ENCODE measurements at places on chromosomes 4 and X.
A peak's percentile ranks its signal among the peaks of the same experiment; 100 is the strongest.

DNA sequence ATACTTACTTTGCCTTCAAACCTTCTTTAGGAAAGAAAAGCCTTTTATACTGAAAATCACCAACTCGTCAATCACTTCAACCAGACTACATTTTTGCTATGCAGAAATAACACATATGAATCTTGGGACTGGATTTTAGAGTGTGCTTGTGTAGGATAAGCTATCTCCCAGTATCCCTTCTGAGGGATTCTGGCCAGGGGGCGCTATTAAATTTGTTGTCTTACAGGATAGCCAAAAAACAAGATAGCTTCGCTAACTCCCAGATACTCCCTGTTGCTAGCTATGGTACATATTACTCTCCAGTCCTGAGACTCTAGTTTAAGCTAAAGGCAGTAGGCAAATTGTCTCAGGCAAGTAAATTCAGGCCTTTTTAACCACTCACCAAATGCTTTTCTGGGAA is 167.2 kb downstream of the LHFPL1 start:
- DNase-seq, result no peak

DNA sequence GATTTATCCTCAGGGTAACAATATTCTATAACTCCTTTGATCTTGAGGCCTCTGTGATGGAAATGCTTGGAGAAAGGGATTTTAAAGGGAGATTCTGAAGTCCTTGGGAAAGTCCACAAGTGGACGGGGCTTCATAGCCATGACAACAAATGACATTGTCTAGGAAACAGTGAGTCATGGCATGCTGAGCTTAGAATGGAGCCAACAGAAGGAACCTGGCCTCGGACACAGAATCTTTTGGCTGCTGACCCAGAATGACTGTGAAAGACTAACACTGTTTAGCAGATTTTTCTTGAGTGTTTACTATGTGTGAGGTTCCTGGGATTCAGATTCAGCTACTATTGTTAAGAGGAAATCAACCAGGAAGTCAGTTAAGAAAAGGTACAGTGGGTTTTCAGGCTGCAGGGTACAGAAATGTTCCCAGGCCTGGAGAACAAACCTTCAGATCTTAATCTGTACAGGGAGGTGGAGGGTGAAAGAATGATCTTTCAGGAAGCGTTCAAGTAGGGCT is 18.1 kb upstream of the CXCL2 start:
- DNase-seq, result peak; percentile 58

- no peak for DNase-seq
Measured at GRCh38 chr4:155665054-155665453, 1.6 kb upstream of the GUCY1A1 start.

GRCh38 chrX:152926279-152926678 is 28.4 kb downstream of the ZNF185 start:
- no peak for DNase-seq

- DNase-seq, result no peak
Measured at GRCh38 chr4:13640149-13640940, 12.8 kb upstream of the BOD1L1 start.

- DNase-seq, result no peak
Measured at GRCh38 chr4:17650406-17650805, 36.0 kb downstream of the MED28 start.

DNA sequence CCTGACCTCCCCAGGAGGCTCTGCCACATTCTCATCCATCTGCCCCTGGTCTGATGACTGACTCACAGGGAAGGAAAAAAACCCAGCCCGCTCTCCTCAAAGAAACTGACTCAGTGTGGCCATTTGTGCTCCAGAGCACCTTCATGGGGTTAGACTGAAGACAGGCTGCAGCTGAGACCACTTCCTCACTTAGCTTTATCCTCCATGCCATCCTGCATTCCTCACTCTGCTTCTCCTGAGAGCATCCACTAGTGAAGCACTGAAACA is 35.9 kb upstream of the HPSE start:
- no peak for DNase-seq

DNA sequence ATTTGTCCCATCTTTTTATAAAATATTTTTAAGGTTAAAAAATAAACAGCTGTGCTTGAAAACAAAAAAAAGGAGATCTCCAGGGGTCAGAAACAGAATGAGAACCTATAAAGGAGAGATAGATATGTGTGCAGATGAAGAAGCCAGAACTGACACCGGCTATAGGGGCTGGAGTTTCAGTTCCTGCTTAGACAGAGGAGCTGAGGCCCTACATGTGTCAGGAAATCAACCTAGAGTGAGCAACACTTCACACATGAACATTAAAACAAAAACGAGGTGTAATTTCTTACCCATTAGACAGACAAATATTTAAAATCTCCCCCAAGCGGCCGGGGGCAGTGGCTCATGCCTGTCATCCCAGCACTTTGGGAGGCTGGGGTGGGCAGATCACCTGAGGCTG is 17.8 kb upstream of the HUWE1 start:
- DNase-seq, result no peak

DNA sequence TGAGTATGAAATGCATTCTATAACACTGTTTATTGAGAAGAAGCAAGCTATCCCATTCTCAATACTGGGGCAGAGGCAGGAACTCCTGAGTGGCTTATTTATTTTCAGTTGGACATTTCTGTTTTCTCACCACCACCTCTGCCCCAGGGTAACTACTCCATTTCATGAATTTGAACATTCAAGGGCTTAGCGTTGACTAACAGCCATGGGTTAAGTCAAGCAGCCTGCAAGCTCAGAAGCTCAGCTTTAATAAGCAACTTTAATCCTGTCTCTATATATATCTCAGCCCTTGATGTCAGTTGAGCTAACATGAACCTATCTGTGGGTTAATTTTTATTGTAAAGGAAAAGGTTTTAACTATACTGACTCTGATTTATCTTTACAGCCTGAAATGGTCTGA is 93.8 kb downstream of the MBNL3 start:
- DNase-seq, result no peak

GRCh38 chr4:67608027-67608426 is 49.5 kb downstream of the STAP1 start:
- DNase-seq, result no peak

DNA sequence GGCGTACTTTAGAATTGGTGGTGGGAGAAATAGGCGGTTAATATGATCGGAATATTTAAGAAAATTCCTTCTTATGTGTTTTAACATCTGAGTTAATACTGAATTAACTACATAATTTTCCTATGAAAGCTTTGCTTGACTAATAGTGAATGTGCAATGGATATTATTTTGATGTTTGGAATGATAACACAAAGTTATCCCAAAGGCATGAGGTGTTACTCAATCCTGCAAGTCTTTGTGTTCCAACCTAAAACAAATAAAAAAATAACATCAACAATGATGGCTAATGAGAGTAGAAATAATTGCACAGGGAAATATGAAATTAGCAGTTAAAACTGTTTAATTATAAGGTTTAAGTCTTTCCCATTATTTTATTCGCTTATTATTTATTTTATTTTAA is 183.6 kb upstream of the ARSJ start:
- DNase-seq, result no peak

DNA sequence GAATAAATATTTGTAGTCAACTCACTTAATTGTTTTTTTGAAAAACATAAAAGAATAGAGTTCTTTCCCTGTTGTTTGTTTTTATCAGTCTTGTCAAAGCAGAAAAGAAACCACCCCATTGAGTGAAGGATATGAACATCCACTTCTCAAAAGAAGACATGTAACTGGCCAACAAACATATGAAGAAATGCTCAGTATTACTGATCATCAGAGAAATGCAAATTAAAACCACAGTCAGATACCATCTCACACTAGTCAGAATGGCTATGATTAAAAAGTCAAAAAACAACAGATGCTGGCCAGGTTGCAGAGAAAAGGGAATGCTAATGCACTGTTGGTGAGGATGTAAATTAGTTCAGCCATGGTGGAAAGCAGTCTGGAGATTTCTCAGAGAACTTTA is 326.1 kb upstream of the EMCN start:
- no peak for DNase-seq

DNA sequence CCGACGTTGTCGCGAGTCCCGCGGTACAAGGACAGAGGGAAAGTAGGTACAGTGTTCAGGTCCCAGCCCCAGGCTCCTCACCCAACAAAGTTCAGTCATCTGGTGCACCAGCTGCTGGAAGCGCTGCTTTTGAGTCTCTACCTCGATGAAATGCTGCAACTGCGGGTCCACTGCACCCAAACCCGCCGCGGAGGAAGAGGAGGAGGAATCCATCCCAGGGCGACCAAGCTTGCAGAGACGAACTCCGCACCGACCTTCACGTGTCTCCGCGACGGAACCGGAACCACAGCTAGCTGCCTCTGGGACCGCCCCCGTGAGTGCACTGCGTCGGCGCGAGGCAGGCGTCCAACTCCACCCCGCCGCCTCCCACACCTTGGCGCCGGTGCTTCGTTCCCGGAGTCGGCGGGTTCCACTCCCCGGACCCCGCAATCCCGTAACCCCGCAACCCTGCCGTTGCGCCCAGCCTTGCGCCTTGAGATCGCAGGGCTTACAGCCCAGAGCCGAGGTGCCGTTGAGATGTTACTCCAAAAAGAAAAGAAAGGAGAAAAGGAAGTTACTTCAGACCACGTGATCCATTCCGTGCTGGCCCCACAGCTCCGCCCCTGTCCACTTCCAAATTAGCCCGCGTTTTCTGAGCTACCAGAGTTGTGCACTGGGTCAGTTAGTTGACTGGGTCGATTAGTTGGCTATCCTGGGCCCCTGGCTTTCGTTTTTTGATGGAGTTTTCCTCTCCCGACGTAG is at the start of gene TIMM8A:
Gene TIMM8A (minus strand): TSS at position 291 of the 741 bp plus-strand sequence. CDS start 78 bp downstream, at position 213.
- DNase-seq, result peak; percentile 65

DNA sequence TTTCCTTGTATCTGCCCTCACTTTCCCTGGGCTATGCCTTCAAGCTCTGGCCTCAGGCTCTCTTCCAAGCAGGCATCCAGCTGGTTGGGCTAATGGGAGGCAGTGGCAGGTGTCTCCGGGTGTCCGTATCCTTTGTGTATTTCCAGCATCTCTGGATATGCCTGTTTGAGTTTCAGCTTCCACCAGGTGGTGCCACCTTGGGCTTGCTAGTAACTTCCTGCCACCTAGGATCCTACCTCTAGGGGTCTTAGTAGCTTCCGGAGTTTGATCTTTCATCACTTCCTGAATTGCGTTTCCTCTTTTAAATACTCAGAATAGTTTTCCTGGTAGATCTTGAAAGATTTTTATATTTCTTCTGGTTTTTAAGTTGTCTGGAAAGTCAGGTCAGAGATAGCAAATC is 23.2 kb upstream of the ANOS1 start:
- DNase-seq, result no peak

DNA sequence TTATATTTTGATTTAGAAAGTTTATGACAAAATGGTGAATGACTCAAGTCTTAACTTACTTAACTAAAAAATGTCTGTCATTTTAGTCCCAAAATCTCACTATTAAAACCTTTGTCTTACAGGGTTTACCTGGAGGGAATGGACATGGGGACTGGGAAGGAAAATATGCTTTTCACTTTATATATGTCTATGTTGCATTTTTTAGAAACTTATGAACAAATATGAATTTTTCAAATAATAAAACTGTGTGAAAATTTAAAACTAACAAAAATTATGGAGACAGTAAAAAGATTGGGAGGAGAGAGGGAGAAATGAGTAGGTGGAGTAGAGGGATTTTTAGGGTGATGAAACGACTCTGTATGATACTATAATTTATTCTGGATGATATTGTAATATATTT is 6.2 kb downstream of the MGARP start:
- DNase-seq, result no peak

DNA sequence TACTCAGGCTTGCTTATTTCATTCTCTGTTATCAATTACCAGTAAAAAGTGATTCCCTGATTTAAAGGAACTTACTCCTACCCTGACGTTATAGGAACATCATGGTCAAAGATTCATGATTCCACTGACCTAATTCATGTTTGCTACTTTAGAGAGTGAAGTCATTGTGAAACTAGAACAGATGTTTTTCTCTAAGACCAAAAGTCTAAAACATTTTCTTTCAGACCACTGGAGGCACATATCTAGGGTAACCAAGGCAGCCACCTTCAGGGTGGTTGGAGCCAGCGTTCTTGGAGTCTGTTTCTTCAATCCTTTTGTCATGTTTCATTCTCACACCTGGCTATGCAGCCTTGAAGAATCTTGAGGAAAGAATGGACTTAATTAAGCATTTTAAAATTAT is 77.8 kb downstream of the GALNTL6 start:
- DNase-seq, result no peak

GRCh38 chr4:89316211-89316610 is 8.6 kb upstream of the GPRIN3 start:
- DNase-seq, result no peak

GRCh38 chr4:148145475-148145874 is 296.7 kb downstream of the NR3C2 start:
- no peak for DNase-seq

GRCh38 chr4:139403462-139403861 is 50.5 kb upstream of the RAB33B start:
- DNase-seq, result no peak

- no peak for DNase-seq
Measured at GRCh38 chr4:5989236-5990225, 28.7 kb downstream of the C4orf50 start.

DNA sequence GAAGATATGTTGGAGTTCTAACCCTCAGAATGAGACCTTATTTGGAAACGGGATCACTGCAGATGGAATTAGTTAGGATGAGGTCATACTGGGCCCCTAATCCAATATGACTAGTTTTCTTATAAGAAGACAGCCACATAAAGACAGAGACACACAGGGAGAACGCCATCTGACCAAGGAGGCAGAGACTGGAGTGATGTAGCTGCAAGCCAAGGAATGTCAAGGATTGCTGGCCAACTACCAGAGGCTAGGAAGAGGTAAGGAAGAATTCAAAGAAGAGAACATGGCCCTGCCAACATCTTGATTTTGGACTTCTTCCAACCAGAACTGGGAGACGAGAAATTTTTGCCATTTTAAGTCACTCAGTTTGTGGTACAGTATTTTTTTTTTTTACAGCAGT is 152.8 kb upstream of the DIPK2B start:
- no peak for DNase-seq

GRCh38 chrX:114924423-114924822 is 93.0 kb downstream of the IL13RA2 start:
- no peak for DNase-seq

GRCh38 chr4:165784672-165785071 is 88.4 kb upstream of the TLL1 start:
- no peak for DNase-seq

DNA sequence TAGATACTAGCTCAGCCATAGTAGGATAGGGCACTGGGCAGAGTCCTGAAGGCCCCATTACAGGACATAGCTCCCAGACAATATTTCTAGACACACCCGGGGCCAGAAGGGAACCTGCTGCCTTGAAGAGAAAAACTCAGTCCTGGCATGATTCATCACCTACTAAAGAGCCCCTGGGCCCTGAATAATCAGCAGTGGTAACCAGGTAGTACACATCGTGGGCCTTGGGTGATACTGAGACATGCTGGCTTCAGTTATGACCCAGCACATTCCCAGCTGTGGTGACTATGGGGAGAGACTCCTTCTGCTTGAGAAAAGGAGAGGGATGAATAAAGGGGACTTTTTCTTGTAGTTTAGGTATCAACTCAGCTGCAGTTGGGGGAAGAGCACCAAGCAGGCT is 104.3 kb upstream of the STK26 start:
- no peak for DNase-seq

DNA sequence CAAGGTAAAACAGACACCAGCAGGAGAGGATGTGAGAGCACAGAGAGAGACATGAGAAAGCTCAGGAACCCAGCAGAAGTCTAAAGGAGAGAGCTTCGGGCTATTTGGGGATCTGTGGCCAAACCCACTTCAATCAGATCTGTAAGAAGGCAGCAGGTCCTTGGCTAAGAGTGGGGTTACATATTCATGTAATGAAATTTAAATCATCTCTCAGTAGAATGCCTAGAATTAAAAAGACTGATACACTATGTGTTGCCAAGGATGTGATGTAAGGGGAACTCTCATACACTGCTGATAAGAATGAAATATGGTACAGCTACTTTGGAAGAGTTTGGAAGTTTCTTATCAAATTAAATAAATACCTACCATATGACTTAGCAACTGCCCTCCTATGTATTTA is 35.8 kb downstream of the PDE5A start:
- DNase-seq, result no peak

All from right lung (tissue), 10 donors.